GM23248 (cell line): ENCODE measurements at places on chromosomes 13 and 19. TPM values are rescaled to one million over a fixed set of nuclear protein-coding genes. Genes with fewer than 3 reads are reported as not detected.
A peak's percentile ranks its signal among the peaks of the same experiment; 100 is the strongest.

The FOXA3 gene
- total RNA-seq = not detected in 2 replicates

The FFAR3 gene
- total RNA-seq = not detected in 2 replicates

The APC2 gene
- 0.11 TPM in 1 of 2 replicates, not detected in the other for total RNA-seq

The PODNL1 gene
- total RNA-seq = 6.2 and 9.2 TPM in 2 replicates

- DNase-seq = no peak
These were observed 91.1 kb downstream of the CDK8 start for GRCh38 chr13:26344980-26345379.

GRCh38 chr19:38003438-38004185 lies 96.6 kb downstream of the SIPA1L3 start:
- peak; percentile 90 for DNase-seq

GRCh38 chr13:27120011-27120410 lies 51.6 kb downstream of the USP12 start:
- DNase-seq = peak; percentile 45

- DNase-seq = no peak
These were observed 6.0 kb upstream of the PRX start for GRCh38 chr19:40419066-40419612.

DNA sequence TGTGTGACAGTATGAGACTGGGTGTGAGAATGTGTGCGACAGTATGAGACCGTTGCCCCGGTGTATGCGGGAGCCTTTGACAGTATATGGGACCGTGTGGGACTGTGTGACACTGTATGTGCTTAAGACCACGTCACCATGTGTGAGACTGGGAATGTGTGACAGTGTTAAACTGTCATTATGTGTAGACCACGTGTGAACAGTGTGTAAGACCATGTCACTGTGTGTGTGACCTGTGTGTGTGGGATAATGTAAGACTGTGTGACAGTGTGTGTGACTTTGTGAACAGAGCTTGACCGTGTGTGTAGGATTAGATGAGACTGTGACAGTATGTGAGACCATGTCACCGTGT lies 549 bp downstream of the ZNF583 start:
- DNase-seq = peak; percentile 23

GRCh38 chr13:112791663-112792440 lies 102.0 kb downstream of the ATP11A start:
- DNase-seq = no peak

DNA sequence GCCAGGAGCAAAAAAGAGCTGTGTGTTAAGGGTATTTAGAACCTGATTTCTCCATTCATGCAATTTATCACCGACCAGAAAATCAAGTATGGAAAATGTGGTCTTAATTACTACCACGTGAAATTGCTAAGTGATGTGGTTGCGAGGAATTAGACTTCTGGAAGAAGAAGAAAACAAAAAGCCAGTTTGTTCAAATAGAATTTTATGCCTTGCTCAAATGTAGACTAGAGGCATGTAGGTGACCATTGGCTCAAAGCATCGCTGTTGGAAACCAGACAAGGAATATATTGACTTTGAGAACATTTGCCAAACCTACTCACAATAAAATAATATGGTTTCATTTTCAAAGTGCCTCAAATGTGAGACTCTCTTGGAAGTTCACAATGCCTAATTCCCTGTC lies 57.3 kb upstream of the LRCH1 start:
- DNase-seq = peak; percentile 34

- DNase-seq = no peak
These were observed 343.0 kb downstream of the KLF5 start for GRCh38 chr13:73401769-73402168.

DNA sequence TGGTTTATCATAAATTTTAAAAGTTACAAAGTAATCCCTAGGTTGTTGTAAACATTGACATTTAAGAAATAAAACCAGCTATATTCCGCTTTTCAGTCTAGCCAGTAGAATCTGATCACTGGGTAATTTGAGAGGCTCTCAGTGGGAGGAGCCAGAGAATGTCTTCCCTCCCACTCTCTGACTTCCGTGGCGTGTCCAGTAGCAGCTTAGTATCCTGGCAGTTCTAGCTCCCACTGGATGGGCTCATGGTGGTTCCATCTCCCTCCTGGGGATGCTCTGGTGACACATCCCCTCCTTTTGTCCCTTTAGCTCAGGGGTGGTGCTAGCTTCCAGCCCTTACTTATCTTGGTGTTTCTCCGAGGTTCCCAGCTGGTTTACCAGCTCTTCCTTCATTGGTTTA lies 34.5 kb downstream of the MTUS2 start:
- DNase-seq = no peak

- peak; percentile 44 for DNase-seq
These were observed 2.5 kb downstream of the PRTN3 start for GRCh38 chr19:843180-843835.

- DNase-seq = no peak
These were observed 89.2 kb downstream of the PTPRS start for GRCh38 chr19:5251096-5252065.

GRCh38 chr13:89150362-89150761 lies 1479.2 kb downstream of the SLITRK5 start:
- no peak for DNase-seq

DNA sequence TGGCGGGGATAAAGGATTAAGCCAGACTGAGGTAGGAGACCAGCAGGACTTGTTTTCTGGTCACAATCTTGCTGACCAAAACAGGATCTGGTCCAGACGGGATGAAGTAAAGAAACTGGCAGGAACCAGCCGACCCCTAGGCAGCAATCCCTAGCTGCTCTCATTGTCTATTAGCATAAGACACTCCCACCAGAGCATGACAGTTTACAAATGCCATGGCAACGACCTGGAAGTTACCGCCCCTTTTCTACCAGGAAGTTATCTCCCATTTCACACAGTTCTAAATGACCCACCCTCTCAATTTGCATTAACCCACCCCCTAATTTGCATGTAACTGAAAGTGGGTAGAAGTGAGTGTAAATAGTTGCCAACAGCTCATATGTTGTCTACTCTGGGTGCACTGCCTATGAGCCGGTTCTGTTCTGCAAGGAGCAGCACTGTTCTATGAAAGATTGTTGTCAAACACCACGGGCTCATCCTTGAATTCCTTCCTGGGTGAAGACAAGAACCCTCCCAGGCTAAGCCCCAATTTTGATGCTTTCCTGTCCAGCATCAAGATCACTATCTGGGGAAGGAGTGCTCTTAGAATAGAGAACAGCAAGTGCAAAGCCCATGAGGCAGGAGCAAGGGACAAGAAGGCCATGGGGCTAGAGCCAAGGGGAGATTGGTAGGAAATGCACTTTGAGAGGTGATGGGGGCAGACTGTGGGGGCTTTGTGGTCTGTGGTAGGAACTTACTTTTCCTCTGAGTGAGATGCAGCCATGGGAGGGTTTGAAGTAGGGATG lies 13.9 kb upstream of the FBXO27 start:
- no peak for DNase-seq
